CD4-positive, CD25-positive, alpha-beta regulatory T cell (primary cell): ENCODE measurements at places on chromosomes 2 and 18.

DNA sequence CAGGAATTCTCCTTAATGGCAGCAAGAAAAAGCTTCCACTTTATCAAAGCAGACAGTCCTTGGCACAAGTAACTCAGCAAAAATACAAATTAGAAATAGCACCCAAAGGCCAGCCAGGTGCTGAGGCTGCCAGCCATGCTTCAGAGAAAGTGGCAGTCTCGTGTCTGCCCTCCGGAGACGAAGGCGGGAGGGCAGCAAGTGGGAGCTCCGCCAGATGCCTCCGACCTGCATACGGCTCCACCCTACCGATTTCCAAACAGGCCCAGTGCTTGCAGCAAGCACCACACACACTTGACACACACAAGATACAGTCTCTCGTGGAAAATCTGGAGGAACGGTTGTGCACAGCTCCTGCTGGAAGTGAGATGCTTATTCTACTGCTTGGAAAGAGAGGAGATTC is 134.9 kb upstream of the REV1 start:
- no peak overlapping the region for H3K27ac ChIP-seq
- H3K27me3 ChIP-seq = no peaks in the 10 kb centered on the region
- no peak for DNase-seq
- no peaks in the 10 kb centered on the region for H3K36me3 ChIP-seq
- no peak overlapping the region for H3K4me3 ChIP-seq

GRCh38 chr2:104856086-104856972 is 2.4 kb downstream of the POU3F3 start:
- H3K4me3 ChIP-seq = no peak overlapping the region
- no peak overlapping the region for H3K27ac ChIP-seq
- no peak for DNase-seq
- peaks cover 33% of the 10 kb centered on the region for H3K27me3 ChIP-seq

- no peak overlapping the region for H3K4me3 ChIP-seq
- DNase-seq = no peak
- no peak overlapping the region for H3K27ac ChIP-seq
- H3K27me3 ChIP-seq = no peaks in the 10 kb centered on the region
- no peaks in the 10 kb centered on the region for H3K36me3 ChIP-seq
Observed at GRCh38 chr18:55856229-55856628, 268.2 kb upstream of the TCF4 start.

DNA sequence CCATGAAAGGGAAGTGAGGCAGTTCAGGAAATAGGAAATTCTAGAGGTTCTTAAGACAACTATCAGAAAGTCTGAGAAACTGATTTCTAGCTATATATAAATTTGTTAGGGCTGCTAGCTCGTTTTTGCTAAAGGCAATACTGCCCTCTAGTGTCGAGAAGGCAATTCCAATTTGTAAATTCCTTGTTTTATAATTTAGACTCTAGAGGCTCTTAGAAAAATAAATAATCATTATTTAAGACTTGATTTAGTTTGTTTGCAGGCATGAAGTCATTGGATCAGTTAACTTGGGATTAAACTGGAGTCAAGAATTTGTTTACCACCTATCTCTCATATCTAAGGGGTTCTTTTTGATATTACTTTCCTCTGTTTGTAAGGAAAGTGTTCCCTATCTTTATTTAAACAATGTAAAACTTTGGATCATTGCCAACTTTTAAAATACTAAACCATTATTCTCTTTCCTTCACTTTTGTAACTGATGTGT is 66.2 kb downstream of the ACVR2A start:
- H3K4me3 ChIP-seq = no peak overlapping the region
- peak; percentile 69 for DNase-seq
- H3K4me1 ChIP-seq = no peaks in the 10 kb centered on the region
- H3K36me3 ChIP-seq = no peaks in the 10 kb centered on the region
- no peak overlapping the region for H3K27ac ChIP-seq
- H3K27me3 ChIP-seq = no peaks in the 10 kb centered on the region
